ENCODE measurements at places on chromosomes 7 and 10.
A peak's percentile ranks its signal among the peaks of the same experiment; 100 is the strongest.

DNA sequence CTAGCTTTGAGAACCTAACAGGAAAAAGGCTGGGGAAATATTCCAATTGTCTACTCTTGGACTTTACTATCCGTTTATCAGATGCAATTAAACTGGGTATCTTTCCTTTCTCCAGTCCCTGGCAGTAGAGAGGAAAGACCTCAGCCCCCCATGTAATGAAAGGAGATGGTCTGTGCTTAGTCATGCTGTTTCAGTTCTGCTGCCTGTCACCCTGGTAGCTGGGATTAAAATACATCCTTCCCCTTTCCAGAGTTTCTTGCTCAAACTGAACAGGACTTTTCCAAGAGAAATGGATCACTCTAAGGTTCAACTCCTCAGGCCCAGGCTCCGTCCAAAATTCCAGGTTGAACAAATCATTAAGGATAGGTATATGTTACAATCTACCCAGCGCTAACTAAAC, 202.9 kb downstream of the PTEN start:
- DNase-seq, result no peak

DNA sequence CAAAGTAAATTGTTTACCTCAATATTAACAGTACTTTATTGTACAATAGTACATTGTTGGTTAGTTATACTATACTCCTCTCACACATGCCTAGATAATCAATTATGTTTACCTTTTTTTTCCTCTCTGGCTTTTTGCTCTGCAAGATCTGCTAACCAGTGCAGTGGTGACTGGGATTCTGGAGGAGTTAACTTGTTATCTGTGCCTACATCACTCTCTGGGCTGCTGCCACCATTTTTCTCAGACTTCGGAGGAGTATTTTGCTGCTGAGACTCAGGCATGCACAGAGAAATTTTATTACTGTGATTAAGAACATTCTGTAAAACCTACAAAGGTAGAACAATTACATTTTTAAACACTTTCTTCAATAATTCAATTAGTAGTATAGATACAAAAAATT, 59.7 kb downstream of the NRBF2 start:
- no peak for DNase-seq

GRCh38 chr7:132455378-132455777, 120.9 kb downstream of the PLXNA4 start:
- DNase-seq, result no peak

GRCh38 chr10:114328874-114329273, 75.4 kb downstream of the AFAP1L2 start:
- DNase-seq, result no peak

GRCh38 chr10:117107238-117107637, 30.8 kb downstream of the VAX1 start:
- DNase-seq, result no peak

DNA sequence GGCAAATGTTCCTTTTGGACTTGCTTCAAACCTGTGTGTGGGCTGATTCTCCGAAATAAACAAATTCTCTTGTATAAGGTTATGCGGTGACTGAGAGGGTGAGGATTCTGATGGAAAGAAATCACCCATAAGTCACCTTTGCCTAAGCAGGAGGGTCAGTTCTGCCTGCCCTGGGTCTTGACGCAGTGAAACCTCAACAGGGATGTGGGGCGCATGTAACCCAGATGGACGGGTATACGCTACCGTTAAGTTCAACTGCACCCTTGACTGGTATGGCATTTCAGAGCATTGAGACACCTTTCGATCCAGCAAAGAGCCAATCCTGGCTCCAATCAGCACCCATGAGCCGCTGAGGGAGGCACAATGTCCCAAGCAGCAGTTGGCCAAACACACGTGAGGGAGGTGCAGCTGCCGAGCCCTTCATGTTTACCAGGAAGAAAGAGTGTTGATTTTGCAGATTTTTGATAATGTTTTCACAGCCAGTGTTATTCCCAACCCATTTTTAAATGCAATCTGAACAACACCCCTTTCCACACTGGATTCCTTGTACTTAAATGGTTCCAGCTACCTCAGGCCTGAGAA, 48.1 kb downstream of the SORBS1 start:
- DNase-seq, result no peak

DNA sequence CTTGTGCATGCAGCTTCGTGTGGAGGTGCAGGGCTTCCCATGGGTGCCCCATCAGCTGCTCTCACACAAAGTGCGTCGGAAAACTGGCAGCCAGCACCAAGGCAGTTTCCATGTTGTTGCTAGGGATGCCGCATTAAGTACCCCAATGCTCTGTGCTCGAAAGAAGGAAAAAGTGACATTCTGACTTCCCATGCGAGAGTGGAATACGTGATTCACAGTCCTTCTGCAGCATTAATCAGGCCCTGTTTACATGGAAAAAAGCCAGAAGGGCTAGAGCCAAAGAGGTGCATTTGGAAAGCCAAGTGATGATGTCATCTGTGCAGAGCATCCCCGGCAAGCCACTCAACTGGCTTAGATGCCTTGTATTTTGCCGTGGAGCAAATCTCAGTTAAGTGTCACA, 258.3 kb downstream of the GATA3 start:
- DNase-seq, result peak; percentile 24

All from IMR-90 (cell line).